ENCODE measurements at places on chromosomes 1 and 21.
A peak's percentile ranks its signal among the peaks of the same experiment; 100 is the strongest.

DNA sequence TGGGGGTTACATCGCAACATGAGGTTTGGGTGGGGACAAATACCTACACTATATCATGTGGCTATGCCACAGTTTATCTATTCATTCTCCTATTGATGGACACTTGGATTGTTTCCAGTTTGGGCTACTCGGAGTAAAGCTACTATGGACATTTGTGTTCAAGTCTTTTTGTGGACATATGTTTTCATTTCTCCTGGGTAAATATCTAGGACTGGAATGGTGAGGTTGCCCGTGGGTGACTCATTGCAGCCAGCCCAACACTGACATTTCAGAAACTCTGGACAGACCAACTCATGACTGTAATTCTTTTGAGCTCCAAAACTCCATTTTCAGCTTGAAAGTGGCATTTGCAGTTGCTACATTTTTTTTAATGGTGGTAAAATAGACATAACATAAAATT, 82.7 kb downstream of the KAZN start:
- DNase-seq = no peak

GRCh38 chr1:209667708-209668107, 7.5 kb upstream of the G0S2 start:
- DNase-seq = no peak

- no peak for DNase-seq
Observed at GRCh38 chr1:164360265-164360664, 198.7 kb upstream of the PBX1 start.

- DNase-seq = no peak
Observed at GRCh38 chr1:178607718-178608408, 95.0 kb downstream of the TEX35 start.

DNA sequence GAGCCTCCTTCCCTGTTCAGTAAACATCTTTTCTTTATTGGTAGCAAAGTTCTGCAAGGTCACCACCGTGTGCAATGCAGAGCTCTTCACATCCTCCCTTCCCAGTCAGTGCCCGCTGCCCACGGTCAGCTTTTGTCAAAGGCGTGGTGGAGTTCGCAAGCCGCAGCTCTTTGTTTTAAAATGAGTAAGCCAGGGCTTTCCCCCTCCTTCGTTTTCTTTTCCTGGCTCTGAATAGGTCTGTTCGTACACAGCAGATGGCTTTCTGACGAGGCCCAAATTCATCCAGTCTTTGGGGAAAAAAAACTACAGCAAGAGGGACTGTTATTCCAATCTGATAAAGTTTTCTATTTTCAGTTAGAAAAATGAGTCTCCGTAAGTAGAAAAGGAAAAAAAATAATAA, 153.2 kb downstream of the LRIG2 start:
- DNase-seq = no peak

- DNase-seq = no peak
Observed at GRCh38 chr21:41931041-41931451, 22.8 kb downstream of the C2CD2 start.

GRCh38 chr1:59057211-59057694, 239.6 kb upstream of the FGGY start:
- no peak for DNase-seq

GRCh38 chr1:12372180-12372579, 142.3 kb downstream of the VPS13D start:
- no peak for DNase-seq

GRCh38 chr1:18619467-18619835, 11.2 kb upstream of the PAX7 start:
- DNase-seq = no peak

GRCh38 chr1:37722181-37723071, 30.1 kb downstream of the CDCA8 start:
- DNase-seq = no peak

DNA sequence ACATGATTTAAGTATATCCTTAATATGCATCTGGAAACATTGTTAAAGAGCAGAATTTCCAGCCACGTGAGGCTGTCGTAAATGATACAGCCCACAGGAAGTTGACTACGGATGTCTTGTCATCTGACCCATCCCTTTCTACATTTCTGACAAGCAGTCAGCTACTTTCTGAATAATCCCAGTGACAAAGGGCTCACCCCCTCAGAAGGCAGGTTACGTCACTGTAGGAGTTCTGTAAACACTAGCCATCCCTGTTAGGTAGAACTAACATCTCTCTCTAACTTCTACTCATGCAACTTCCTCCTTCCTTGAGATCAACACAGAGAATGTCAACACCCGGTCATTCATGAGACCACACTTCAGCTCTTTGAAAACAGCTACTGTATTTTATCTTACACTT, 259.2 kb downstream of the GREM2 start:
- no peak for DNase-seq

DNA sequence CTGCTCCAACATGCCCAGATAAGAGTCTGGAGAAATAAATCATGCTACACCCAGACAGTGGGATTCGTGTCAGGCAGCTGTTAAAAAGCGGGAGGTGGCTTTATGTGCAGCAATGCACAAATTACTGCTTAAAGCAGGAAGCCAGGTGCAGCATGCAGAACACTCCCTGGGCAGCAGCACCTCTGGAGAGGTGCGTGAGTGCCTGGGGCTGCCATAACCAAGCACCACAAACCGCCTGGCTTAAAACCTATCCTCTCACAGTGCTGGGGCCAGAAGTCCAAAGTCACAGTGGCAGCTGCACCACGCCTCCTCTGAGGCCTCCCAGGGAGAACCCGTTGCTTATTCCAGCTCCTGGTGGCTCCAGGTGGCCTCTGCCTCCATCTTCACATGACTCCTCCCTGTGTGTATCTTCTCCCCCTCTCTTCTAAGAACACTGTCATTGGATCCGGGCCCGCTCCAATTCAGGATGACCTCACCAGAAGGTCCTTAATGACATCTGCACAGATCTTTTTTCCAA, 115.6 kb downstream of the SIK1 start:
- DNase-seq = no peak

DNA sequence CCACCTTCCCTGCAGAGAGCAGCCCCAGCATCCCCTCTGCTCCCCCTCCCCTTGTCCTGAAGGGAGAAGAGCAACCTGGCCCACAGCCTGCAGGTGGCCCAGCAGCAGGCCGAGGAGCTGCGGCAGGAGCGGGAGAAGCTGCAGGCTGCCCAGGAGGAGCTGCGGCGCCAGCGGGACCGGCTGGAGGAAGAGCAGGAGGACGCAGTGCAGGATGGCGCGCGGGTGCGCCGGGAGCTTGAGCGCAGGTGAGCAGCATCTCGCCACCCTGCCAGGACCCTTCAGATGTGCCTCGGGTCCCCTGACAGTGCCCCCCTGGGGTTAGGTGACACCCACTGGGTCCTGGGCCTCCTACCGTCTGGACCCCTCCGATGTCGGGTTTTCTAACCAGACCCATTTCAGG, 22.3 kb downstream of the CROCC start:
- no peak for DNase-seq

GRCh38 chr1:15538771-15539170, 12.1 kb downstream of the DNAJC16 start:
- no peak for DNase-seq

DNA sequence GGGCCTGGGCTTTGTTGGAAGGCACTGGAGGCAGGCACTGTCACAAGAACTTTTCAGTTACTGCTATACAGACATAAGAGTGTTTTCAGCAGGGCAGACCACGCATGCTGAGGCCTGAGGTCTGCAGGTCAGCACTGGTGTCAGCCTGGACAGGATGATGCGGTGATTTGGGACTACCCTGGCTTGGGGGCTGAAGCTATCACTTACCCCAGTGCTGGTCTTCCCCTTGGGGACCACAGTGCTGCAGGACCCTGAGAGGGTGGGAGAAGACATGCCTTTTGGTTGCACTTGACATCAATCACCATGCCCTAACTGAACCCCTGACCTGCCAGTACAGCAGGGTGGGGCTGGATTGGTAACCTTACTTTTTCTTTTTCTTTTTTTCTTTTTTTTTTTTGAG, 9.2 kb downstream of the DMRTB1 start:
- DNase-seq = no peak

DNA sequence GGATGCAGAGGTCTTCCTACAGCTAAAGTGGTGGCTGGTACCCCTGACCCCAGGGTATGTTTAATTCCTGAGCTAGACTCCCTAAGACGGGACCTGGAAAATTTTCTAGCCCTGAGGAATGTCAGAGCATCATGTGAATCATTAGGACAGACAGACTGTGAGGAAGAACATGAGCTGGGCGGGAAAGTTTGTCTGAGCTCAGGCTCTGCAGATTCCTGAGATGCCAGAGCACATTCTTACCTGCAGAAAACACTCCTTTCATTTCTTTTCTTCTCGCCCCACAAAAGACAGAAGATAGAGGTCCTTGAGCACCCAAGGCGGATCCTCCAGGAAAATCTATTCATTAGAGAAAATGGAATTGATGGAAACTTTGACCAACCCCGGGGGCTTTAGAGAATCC, 6.5 kb downstream of the CAPN2 start:
- no peak for DNase-seq

DNA sequence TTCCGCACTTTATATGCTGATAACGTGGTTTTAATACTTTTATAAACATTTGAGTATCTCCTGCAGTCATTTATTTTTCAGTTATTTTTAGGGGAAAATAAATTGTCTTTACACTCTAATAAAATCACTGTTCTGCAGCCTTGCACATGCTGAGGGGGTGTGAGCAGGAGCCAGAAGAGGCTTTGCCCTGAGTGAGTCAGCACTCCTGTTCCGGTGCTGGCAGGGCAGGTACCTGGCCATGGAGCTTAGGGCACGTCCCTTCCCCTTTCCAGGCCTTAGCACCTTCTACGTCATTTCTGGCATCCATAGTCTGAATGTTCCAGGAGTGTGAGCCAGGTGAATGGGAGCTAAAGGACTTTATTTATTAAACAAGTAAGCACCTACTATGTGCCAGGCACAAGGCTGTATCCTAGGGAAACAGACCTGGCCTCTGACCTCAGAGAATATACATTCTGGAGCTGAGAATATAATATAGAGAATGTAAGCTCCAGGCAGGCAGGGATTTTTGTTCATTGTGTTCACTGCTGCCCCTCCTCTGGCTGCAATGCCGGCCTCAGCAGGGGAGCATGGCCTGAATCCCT, 402.9 kb downstream of the PTPRU start:
- DNase-seq = no peak

DNA sequence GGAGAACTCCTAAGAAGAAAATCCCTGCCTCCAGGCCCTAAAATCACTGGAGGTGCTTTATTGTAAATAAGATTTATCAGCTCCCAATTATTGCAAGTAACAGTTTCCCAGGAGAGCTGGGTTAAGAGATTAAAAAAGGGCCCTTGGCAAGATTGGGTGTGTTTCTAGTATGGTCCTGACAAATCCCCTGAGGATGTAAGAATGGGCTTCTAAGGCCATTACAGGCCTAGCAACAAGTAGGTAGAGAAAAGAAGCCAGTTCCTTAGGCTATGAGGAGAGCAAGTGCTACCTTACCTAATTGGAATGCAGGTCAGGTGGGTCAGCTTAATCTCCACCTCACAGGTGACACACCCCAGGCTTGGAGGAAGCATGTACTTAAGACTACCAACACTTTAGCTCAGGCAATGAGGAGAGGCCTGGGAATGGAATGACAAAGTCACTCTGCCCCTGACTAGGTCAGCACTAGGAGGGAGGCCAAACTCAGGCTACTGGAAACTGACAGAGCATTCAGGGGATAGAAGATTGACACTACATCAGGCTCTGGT, 6.8 kb upstream of the OTUD7B start:
- no peak for DNase-seq

DNA sequence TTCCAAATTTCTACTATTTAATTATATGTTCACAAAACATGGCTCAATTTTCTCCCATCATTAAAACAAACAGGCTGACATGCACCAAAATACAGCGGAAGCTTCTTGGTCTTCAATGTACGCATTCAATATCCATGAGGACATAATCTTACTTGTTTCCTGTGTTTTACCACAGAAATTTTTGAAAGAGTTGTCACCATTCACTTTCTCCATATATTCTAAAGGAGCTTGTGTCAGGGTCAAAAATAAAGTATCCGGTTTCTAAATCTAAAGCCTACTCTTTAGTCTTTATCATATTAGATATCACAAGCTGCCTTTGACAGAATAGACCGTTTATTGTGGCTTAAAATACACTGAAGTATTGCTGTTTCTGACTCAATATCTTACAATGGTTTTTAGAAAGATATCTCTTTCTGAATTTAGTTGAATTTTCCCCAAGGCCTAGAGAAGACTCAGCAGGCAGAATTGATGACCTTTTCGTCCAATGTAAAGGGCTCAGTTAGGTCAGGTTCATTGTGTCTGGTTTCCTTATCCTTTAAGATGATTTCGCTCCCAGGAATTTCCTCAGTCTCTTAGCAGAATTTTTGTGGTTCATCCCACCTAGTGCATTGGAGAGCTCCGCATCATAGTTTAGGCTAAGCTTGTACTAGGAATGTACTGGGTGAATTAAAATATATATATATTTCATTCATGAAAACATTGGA, 717.2 kb downstream of the NCAM2 start:
- DNase-seq = no peak

GRCh38 chr1:36095760-36096405, 7.2 kb downstream of the ADPRS start:
- DNase-seq = no peak

GRCh38 chr1:212186427-212187207, 98.6 kb upstream of the PPP2R5A start:
- DNase-seq = no peak

DNA sequence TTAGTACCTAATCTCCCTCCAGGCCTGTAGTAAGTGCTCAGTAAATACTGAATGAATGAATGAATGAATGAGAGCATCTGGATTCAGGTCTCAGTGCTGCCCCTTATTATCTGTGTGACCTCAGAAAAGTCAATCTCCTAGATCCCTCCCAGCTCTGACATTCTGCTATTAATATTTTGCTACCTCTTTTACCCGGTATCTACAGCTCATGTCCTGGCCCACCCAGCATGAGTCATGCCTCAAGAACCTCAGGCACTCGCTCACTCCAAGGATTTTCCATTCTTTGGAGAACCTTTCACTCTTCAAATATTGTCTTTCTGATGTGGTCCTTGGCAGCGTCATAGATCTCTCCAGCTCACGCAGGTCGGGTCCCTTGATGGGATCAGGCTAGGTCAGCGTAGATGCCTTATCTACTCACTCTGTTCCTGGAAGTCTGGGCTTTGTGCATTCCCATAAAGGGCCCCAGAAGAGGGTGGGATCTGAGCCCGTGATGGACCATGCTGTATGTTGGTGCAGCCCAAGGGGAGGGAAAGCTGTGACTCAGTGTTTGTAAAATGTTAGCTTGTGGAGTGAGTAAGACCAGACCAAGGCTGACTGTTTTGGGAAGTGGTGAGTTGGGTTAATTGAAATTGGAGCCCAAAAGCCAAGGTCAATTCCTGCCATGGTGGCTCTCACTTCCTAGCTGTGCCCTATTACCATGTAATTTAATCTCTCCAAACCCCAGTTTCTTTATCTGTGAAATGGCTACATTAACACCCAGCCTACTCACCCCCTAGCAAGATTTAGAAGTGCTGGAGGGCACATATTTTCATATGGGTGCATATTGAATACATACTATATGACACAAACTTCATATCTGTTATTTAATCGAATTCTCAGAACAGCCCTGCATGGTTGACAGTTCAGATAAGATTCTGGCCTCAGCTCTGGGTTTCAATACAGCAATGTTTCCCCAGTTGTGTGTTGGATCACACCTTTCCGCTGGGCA, 214.1 kb upstream of the USP24 start:
- DNase-seq = peak; percentile 39

Measured in 8988T (cell line).